GM12865 (cell line): ENCODE measurements at places on chromosomes 6 and 20.

GRCh38 chr6:145690969-145691368 lies 44.4 kb downstream of the EPM2A start:
- no peak for DNase-seq

- DNase-seq, result no peak
Measured at GRCh38 chr6:134850721-134851305, 99.1 kb downstream of the ALDH8A1 start.

DNA sequence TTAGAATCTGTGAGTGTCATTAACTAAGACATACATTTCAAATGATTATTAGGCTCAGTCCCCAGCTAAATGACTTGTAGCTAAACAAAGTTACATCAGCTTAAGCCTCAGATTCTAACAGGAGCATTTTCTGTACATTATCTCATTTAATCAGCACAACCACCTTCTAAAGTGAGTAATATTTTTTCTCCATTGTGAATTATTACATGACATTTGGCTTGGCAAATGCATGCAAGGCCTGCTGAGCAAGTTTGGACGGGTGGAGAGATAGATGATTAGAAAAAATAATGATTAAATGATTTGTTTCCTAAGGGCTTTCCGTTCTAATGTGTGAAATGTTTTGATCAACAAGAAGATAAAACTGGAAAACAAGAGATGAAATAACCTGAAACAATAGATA lies 20.7 kb downstream of the DCBLD1 start:
- DNase-seq, result no peak

DNA sequence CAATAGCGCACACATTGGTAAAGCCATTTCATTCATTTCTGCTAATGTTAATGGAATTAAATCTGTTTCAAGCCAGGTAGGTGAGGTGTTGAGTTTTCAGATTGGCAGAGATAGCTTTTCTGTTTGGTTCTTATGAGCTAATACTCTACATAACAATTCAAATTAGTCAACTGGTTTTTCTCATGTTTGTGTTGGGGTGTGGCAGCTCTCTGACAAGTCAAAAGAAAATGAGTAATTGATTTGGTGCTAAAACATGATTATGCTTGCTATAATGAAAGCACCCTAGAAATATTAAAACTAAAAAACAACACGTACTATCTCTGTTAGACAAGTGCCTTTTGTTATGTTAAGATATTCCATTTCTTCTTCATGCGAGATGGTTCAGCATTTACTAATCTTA lies 13.6 kb downstream of the PPP1R14C start:
- DNase-seq, result no peak

- DNase-seq, result no peak
Measured at GRCh38 chr6:116060572-116061283, at the start of gene FRK. TSS of gene FRK (minus strand) at chr6:116060891. CDS start at chr6:116060311, 580 bp downstream.

GRCh38 chr20:61596687-61597330 lies 344.7 kb downstream of the CDH4 start:
- DNase-seq, result no peak
